ENCODE measurements at places on chromosomes 5 and 9.

- DNase-seq: peak; percentile 52
Observed at GRCh38 chr9:93684161-93684765, 107.9 kb downstream of the PHF2 start.

DNA sequence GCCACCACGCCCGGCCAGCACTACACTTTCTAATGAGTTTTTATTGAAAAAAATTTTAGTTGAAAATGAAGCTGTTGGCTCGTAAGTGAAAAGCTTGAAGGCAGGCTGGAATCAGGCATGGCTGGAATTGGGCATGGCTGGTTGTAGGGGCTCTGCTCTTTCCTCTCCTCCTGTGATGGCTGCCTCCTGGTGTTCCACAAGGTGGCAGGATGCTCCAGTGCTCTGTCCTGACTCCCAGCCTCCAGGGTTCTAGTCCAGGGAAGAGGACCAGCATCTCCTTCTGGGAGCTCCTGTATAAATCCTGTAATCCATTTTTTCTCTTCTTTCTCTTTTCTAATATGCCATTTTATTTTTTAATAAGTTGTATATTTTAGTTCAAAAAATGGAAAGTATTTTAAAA lies 57.2 kb upstream of the DHFR start:
- DNase-seq: no peak

GRCh38 chr5:52339285-52339684 lies 448.4 kb upstream of the ITGA1 start:
- DNase-seq: no peak

- DNase-seq: no peak
Observed at GRCh38 chr5:9538504-9538903, 7.4 kb downstream of the SEMA5A start.

GRCh38 chr5:156647034-156647451 lies 203.1 kb upstream of the PPP1R2B start:
- no peak for DNase-seq

- no peak for DNase-seq
Observed at GRCh38 chr5:39405083-39405843, 19.5 kb downstream of the DAB2 start.

Measured in posterior cingulate gyrus (tissue), 11 donors.